ENCODE measurements at places on chromosomes 4 and X.

GRCh38 chrX:95662200-95662599 lies 1022.4 kb upstream of the DIAPH2 start:
- DNase-seq, result no peak

DNA sequence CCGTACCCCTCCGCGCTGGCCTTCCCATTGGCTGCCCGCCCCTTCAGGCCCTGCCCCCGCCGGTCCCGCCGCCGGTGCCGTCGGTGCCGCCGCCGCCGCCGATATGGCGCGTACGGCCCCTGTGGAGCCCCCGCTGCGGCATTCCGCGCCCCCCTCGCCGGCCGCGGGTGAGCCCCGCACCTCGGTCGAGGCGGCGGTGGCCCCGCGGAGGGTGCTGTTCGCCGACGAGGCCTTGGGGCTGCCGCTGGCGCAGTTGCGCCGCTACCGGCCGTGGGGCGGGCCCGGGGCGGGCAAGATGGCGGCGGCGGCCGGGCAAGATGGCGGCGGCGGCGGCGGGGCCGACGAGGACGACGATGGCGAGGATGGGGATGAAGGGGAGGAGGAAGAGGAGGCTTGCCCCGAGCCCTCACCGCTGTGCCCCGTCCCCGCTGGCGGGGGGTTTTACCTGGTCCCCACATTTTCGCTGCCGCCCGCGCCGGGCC lies at the start of gene PPP1R3F:
Gene PPP1R3F, plus strand, starts transcription at position 27 of the 482 bp plus-strand sequence. Its CDS starts 77 bp downstream, at position 104.
- DNase-seq, result no peak

- DNase-seq, result no peak
Observed at GRCh38 chr4:108903464-108904221, 140.8 kb upstream of the ETNPPL start.

DNA sequence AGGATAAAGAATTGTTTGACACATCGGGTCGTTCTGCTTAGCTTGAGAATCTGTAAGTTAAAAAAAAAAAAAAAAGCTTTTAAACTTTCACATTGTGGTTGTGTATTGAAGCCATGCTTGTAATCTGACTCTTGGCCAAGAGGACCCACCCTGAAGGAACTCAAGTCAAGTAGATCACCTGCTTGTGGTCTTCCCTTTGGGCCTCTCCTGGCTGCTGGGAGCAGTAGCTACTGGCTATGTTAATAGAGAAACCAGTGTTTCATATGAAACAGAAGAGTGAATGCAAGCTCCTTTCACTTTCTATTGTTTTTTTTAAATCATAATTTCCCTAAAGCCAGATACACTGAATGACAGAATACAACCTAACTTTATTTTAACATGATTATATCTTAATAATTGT lies 402.4 kb upstream of the NDST4 start:
- DNase-seq, result no peak

GRCh38 chr4:113147498-113148111 lies 98.2 kb downstream of the ANK2 start:
- DNase-seq, result no peak

DNA sequence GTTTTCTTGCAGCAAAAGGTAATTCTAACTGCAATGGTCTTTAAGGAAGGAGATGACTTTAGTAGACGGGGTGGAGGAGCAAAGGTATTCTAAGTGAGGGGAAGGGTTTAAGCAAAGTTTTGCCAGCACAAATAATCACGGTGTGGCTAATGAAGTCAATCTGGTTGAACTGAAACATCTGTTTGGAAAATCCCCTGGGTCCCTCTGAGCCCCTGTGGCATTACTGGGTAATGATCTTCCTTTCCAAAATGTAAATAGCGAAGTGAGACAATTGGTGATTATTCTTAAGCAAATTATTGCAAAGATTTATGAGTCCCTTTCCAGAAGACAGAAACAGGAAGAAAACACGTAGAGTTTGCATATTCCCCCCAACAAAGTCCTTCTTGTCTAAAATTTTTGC lies 47.2 kb downstream of the FGFBP1 start:
- no peak for DNase-seq

DNA sequence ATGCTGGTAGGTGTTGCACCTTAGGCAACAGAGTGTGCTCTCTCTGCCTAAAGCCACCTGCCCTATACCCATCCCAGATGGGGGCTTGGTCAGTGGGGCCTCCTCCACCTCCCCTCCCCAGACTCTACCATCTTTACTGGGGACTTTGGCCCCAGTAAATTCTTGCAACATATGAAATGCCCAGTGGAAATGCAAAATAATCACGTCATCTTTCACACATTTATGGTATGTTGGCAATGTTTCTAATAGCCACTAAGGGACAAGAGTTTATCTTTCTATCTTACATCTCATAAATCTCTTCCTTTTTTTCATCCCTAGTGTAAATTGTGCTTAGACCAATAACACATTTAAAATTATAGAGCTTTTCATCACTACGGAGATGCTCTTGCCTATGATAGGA lies 103.0 kb upstream of the MAML3 start:
- DNase-seq, result no peak

DNA sequence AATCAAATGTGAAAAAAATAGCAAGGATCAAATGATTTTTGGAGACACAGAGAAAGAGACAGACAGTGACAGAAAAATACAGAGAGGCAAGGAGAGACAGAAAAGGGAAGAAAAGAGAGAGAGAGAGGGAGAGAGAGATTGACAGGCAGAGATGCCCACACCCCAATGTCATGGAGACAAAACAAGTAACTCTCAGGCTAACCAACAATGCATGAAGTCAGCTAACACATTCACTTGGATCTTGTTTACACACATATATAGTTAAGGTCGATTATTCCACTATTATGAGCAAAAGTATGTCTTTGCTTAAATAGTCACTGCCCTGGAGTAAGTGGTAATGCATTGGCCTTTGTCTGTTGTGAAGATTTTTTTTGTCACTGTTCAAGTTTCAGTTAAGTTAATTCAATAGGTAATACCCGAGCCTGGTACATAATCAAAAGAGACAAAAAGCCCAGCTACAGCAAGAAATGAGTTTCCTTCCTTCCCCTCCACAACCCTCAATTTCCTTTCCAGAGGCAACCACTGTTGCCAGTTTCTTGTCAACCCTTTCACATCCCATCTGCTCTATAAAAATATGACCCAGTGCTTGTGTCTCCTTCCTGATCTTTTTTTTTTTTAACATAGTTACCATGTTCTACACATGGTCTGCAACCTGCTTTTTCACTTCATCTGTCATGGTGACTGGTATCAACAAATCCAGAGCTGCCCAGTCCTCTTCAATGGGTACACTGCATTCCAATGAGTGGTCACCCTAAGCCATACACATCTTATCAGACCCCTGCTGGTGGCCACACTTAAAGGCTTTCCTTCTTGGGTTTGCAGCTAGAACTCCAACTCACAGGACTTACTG lies 52.1 kb downstream of the PROM1 start:
- no peak for DNase-seq

DNA sequence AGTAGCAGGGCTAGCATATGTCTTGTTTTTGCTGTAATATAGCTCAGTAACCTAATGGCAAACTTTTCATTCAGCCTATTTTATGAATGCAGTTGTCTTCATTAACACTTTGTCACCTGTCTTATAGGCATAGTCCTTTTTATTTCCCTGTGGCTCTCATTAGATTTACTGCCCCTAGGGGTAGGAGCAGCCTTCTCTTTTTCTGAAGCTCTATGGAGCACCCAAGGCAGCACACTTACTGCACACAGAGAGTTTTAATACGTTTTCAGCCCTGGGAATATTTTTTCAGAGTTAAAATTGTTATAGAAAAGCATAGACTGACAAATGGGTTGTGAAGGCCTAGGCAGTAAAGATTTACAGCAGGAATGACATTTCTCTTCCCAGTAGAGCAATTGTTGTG lies 406.8 kb downstream of the TMA16 start:
- DNase-seq, result no peak

- DNase-seq, result no peak
Observed at GRCh38 chr4:128768373-128768996, 41.0 kb upstream of the JADE1 start.

DNA sequence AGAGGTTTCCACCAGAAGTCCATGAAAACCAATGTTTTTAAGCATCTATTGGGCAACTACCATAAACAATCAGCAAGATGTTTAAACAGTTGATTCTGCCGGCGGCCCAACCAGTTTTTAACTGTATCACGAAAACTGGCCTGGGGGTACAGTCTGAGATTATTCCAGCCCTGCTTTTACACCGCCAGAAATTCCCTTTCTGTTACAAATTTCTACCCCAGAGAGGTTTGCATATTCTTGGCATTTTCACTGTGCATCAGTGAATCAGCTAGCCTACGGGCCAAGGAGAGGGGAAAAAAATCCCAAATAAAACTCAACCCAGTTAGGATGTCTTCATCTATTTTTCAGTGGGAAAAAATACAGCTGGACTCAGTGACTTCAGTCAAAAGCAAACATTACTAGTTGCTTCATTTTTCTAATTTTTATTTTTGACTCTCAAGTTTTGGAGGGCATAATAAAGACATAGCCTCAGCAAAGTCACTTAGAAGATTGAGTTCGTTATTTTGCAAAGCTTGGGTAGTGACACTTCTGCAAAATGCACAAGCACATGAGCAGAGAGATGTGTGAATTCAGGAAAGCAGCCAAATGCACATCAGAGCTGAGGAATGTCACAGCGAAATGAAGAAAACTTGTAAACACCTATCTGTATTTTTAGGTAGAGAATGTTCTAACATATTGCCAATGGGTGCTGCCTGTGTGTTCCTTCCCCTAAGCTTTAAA lies 167.8 kb upstream of the GK2 start:
- DNase-seq, result no peak

GRCh38 chr4:2827874-2828751 lies 15.5 kb upstream of the ADD1 start:
- no peak for DNase-seq

- no peak for DNase-seq
Observed at GRCh38 chr4:25654031-25654970, 1.4 kb upstream of the SLC34A2 start.

- no peak for DNase-seq
Observed at GRCh38 chr4:48139691-48140090, 5.6 kb upstream of the TXK start.

GRCh38 chr4:122854447-122855352 lies 28.1 kb downstream of the FGF2 start:
- DNase-seq, result no peak

- no peak for DNase-seq
Observed at GRCh38 chrX:119455264-119455663, 13.0 kb upstream of the SLC25A5 start.

DNA sequence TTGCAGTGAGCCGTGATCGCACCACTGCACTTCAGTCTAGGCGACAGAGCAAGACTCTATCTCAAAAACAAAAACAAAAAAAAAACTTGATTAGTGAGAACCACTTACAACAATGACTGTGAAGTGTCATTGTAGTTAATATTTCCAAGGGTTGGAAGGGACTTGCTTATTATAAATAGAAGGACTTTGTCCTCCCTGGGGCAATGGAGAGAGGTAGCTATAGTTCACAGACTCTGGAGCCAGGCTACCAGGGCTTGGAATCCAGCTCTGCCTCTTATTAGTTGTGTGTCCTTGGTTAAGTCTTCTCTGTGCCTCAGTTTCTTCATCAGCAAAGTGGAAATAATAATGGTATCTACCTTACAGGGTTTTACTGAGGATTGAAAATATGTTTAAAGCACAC lies 51.6 kb downstream of the TMEM150C start:
- DNase-seq, result no peak

DNA sequence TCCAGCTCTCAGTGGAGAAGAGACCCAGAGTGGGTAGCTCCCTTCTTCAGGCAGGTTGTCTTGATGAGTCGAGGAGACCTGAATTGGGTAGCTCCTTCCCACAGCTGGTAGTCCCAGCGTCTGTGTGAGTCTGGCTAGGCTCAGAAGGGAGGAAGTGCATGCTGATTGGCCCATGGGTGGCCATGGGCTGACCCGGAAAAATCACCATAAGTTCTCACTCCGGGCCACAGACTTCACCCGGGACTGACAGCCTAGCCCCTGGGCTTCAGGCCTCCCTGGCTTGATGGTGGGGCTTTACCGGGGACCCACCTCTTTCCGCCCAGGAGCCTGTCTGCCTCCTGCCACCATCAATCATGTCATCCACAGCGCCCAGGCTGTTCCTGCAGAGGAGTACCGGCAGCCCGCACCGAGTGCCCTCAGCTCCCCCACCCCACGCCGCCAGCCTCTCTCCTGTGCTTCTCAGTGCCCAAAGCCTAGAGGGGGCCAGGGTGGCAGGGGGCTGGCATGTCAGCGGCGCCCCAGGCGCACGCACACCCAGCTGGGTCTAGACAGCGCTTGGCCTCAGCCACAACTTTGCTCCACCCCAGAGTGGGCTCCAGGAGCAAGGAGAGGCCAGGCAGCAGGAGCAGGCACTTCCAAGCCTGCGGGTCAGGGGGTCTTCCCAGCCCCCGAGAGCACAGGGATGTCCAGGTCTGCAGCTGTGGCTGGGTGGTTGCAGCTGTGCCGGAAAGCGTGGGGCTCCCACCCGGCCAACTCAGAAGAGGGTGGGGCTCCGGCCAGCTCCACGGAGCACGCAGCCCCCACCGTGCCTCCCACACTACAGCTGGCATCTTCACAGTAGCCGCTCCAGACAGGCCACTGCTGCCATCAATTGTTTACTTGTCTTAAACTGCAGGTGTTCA lies 16.1 kb upstream of the SAT1 start:
- DNase-seq, result no peak

DNA sequence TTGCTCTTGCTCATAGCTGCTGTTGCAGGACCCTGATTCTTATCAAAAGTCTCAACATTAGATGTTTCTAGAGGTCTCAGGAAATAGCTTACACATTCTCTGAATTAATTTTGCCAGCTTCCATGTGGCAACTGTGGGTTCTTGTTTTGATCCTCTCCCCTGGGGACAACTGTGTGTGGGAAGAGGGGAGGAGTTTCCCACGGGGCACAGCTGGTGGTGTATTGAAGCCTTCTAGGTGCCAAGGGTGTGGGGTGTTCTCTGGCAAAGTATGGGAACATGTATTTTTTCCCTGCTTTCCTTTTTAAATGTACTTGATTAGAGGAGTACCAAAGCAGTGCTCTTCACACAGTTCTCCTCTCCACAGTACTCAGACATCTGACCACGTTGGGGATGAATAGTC lies 212.7 kb downstream of the RPA4 start:
- no peak for DNase-seq
